ENCODE measurements at places on chromosomes 7 and 10. TPM values are rescaled to one million over a fixed set of nuclear protein-coding genes. Genes with fewer than 3 reads are reported as not detected.

DNA sequence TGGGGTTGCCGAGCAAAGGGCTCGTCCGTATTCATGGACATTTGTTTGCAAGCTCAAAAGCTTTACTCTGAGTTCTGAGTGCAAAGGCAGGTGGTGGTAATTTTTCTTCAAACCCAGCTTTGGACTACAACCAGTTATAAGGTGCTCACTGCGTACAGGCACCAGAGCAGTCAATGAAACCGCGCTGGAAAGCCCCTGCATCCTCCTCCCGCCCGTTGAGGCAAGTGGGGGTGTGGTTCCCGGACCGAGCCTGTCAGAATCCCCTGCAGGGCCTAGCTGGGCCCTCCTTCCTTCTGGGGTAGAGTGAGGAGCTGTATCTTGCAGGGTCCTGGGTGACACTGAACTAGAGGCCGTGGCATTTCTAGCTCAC, 22.3 kb downstream of the AMZ1 start:
- DNase-seq: peak; percentile 71

DNA sequence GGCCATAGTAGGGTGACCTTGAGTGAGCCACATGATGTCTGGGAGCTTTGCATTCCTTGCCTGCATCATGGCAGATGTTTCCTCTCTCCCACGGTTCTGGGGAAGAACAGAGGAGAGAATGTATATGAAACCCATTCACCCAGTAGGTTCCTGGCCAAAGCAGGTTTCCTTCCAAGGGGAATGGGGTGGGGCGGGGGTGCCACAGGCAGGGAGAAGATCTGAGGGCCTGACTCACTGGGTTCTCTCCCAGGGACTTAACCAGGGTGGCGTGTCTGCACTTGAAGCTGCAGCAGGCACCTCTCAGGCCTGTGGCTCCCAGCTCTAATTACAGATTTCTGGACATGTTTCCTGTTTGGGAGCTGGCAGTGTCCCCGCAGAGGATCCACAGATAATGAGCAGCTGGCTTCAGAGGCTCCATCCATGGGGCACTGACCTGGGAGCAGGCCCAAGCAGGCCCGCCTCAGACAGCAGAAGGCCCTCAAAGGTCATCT, 50.2 kb upstream of the ZMIZ1 start:
- no peak for DNase-seq

DNA sequence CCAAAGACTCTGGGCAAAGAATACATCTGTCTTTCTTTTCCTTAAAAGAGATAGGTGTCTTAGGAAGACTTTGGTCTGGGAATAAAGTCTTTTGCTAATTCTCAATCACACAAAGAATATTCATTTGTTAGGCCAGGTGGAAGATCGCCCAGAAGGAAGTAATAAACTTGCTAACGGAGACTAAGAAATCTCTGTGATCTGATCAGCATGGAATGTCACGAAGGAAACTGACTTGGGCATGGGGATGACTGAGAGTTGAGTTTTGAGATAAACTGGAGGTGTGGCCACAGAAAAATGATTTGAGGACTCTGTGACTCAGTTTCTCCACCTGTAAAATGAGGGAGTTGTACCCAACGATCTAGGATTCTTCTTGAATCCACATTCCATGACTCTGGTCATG, 161.1 kb upstream of the SVIL start:
- no peak for DNase-seq

Gene ANKRD61
- polyA plus RNA-seq: not detected

DNA sequence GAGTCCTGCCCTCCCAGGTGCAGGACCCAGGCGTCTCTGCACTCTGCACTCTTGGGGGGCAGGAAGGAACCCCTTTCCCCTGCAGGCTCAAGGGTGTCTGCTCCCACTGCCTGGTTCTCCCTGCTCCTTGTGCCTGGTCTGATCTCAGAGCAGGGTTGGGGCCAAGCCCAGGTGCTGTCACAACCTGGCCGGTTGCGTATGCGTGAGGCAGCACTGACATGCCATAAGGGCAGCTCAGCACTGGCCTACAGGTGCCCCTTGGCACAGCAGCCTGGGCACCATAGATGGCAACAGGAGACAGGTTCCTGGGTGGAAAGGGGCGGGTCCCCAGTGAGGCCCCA, 33.2 kb downstream of the DKK1 start:
- DNase-seq: no peak

GRCh38 chr7:91993976-91994375, 53.3 kb downstream of the AKAP9 start:
- no peak for DNase-seq

- DNase-seq: no peak
Measured at GRCh38 chr10:50999163-50999562, 75.1 kb upstream of the PRKG1 start.

DNA sequence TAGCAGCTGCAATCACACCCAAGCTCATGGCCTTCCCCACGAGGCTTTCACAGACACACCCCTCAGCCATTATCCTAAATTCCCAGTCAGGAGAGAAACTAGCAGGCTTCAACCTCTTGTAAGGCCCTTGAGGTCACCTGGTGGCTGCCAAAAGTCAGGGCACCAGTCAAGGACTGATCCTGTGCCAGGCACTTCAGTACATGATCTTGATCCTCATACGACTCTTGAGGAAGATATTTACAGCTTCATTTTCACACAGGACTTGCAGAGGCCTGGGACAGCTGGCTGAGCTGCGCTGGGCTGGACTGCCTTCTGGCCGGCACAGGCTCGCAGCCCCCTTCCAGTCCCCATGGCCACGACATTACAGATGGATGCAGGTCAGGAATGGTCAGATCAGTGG, 8.8 kb downstream of the PDAP1 start:
- DNase-seq: no peak

DNA sequence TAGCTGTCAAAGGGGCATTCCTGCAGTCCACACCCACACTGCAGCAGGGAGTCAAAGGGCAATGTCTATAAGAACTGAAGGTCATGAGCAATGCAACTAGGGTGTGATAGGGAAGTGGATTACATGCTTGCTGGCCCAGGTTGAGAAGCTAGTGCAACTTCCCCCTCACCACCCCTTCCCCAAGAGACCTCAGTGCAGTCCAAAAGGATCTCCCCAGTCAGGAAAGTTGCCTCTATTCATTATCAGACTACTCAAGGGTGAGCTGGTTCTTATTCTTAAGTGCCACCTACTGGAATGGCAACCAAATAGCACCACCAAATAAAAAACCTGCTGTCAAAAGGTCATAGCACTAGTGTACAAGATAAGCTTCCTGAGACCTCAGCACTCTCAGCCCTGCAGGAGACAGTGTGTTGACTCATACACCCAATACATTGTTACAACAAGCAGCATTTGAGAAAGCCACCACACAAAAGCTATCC, 28.2 kb downstream of the MTERF1 start:
- no peak for DNase-seq

DNA sequence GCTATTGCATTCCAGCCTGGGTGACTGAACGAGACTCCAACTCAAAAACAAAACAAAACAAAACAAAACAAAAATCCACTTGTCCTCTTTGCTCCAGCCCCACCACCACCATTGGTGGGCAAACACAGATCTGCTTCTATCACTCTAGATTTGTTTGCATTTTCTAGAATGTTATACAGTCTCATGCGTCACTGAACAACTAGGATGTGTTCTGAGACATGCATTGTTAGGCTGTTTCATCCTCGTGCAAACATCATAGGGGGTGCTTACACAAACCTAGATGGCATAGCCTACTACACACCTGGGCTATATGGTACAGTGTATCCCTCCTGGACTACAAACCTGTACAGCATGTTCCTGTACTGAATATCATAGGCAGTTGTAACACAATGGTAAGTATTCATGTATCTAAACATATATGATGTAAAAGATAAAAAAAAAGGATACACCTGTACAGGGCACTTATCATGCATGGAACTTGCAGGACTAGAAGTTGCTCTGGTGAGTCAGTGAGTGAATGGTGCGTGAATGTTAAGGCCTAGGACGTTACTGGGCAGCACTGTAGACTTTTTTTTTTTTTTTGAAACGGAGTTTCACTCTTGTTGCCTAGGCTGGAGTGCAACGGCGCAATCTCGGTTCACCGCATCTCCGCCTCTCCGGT, 45.3 kb downstream of the BTBD16 start:
- no peak for DNase-seq

- no peak for DNase-seq
Measured at GRCh38 chr10:7958442-7958841, 96.0 kb upstream of the GATA3 start.

DNA sequence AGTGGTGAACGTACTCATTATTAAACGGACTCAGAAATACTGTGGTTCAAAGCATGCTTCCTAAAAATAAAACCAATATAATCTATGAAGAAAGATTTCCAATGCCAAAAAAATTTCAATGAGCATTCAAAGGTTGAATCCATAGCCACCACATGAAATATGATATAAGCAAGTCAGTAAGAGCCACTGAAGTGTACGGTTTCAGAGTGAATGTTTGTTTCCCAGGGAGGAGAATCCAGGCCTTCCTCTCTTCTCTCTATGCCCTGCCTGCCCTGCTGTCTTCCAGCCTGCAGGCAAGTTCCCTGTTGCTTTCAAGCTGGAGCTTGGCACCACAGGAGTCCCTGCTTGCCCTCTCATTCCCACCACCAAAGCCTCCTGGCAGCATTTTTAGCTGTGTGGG, 1171.6 kb upstream of the C7orf33 start:
- DNase-seq: no peak

GRCh38 chr10:282294-283139, 147.3 kb downstream of the ZMYND11 start:
- no peak for DNase-seq

Gene ARHGEF35
- polyA plus RNA-seq: 1.6 TPM

DNA sequence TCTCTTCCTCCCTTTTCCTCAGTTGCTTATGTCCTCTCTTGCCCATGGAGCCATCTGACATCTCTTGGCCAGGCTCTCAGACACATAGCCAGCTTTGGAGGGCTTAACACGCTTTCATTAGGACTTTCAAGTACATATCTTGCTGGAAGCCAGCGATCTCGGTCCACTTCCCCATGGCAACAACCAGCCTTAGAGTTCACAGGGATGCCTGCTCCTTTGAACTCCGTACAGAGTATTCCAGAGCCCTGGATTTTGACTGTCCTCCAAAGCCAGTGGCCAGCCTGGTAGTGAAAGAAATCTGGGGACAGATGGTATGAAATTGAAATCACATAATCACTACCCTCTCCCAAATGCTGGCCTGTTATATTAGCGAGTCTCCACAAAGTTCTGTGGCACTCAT, 370.5 kb upstream of the NPVF start:
- no peak for DNase-seq

GRCh38 chr7:21497072-21497471, 45.8 kb upstream of the DNAH11 start:
- no peak for DNase-seq

Measured in CD8-positive, alpha-beta memory T cell (primary cell).